ENCODE measurements at places on chromosomes 16 and 17.

- peak; percentile 45 for DNase-seq
Measured at GRCh38 chr16:50274326-50275097, 8.2 kb downstream of the ADCY7 start.

DNA sequence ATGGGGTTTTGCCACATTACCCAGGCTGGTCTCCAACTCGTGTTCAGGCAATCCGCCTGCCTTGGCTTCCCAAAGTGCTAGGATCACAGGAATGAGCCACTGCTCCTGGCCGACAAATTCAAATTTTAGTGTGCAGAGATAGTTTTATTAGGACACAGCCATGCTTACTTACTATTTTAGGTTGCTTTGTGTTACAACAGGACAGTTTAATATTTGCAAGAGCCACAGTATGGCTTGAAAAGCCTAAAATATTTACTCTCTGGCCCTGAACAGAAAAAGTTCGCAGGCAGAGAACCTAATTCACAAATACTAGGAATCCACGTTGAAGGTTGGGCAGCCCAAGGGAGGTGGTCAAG lies 12.6 kb upstream of the ETV4 start:
- DNase-seq, result no peak

- peak; percentile 32 for DNase-seq
Measured at GRCh38 chr17:36602030-36602748, 806 bp downstream of the MRM1 start.

DNA sequence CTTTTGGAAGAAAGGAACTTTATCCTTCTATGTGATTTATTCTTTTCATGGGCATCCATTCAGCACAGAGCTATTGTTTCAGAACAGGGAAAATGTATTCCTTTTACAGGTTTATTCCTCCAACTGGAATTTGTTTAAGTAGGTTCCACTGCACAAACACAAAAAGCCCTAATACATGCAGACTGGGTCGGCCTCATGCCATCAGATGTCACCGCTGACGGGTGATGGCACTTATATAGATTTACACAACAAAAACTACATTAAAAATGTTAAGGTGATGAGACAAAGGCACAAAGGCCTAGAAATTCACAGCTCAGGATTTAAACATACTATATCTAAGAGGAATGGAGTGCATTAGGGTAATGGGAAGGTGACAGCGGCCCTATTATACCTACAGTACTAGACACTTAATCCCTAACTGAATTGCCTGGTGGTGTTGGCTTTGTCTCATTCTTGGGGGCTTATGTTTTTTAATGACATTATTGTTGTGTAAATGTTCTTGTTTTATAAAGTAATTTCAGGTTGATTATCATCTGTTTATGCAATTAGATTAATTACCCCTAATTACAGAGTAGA lies 276.4 kb upstream of the PSMD7 start:
- DNase-seq, result no peak

DNA sequence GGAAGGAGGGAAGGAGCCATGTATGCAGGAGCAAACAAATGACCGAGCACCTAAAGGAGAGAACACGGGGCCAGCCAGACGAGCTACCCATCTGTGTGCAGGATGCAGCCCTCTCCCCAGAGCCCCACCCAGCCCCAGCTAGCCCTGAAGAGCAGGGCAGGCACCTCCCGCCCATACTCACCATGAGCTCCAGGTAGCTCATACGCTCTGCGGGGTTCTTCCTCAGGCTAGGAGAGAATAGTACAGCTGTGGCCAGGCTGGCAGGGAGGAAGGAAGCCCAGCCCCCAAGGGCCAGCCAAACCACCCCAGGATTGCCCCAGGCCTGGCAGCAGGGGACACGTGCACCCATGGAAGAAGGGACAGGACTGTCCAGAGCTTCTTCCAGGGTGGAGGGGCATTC lies 81.9 kb downstream of the KCNJ18 start:
- no peak for DNase-seq

DNA sequence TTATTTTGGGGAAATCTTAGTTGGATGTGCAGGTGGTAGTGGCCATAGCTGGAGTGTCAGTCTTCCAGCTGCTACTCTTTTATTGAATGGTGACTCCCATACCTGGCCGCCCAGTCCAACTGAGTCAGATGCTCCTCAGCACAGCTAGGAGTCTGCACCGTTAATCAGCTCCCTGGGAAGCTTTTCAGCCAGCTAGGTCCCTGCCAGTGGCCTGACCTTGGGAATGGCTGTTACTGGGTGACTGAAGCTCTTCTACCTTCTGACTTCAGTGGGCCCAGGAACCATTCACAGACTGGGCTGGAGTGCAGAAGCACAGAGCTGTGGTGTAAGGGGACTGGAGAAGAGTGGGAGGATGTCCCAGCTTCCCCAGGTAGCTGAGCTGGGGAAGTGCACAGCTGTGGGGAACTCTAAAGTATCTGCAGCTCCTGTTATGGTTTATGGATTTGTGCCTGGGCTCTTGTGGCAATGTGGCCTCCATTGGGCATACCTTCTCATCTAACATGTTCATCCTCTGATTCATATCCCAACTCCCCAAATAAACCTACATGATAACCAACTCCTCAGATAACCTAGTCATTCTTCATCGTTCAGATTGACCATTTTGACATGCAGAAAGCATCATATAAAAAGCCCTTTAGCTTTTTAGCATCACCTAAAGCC lies 14.0 kb downstream of the ALKBH5 start:
- no peak for DNase-seq

- DNase-seq, result peak; percentile 65
Measured at GRCh38 chr16:89319886-89320781, 102.6 kb downstream of the ZNF778 start.

GRCh38 chr17:17810895-17811248 lies 25.9 kb downstream of the SREBF1 start:
- no peak for DNase-seq

GRCh38 chr17:44137891-44138709 lies 3.6 kb upstream of the HROB start:
- DNase-seq, result peak; percentile 78

DNA sequence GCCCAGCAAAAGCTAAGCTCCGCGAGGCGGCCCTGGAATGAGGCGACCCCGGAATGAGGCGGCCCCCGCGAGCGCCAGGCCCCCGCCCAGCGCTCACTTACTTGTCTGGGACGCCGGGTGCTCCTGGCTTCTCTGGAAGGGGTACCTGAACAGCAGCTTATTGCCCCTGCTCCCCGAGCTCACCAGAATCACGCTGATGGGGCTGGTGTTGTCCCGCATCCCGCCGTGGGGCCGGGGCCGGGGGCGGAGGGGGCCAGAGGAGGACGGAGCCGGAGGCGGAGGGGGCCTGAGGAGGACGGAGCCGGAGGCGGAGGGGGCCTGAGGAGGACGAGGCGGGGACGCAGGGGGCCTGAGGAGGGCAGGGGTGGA lies 440 bp downstream of the NPRL3 start:
- peak; percentile 40 for DNase-seq

DNA sequence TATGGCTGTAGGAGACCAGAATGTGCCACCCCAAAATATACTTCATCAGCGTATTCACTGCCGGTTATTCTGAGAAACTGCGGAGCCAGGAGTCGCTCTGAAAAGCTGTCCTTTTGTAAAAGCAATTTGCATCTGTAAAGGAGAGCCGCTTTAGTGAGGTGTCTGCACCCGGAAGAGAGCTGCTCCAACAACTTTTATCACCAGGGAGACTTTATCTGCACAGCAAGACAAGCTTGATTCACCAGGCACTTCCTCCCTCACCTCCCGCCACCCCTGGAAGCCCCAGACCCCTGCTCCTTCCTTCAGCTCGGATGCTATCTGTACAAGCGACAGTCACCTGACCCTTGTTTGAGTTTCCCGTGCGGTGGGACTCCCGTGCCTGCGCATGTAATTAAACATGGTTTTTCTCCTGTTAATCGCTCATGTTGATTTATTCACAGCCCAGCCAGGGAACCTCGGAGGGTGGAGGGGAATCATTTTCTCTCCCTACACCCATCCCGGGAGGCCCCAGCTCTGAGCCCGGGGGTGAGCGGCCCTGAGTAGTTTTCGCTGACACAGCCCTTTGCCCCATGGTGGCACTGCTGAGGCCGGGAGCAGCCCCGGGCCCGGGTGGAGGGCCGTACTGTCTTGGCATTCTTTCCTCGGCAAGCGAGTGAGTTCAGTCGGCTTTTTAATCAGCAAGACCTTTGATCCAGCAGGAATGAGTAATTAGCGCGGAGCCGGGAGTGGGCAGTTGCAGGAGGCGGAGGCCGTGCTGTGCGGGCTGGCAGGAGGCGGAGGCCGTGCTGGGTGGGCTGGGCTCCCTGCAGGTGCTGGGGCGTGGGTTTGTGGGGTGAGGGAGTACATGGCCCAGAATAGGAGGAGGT lies 222.7 kb upstream of the CIBAR2 start:
- DNase-seq, result peak; percentile 26

GRCh38 chr17:72702998-72703397 lies 389.5 kb downstream of the SLC39A11 start:
- no peak for DNase-seq

- DNase-seq, result no peak
Measured at GRCh38 chr17:28545787-28546415, 6.5 kb downstream of the UNC119 start.

GRCh38 chr17:71516149-71516548 lies 604.7 kb upstream of the SOX9 start:
- no peak for DNase-seq

GRCh38 chr16:23581764-23582163 lies 14.4 kb downstream of the NDUFAB1 start:
- no peak for DNase-seq

- DNase-seq, result no peak
Measured at GRCh38 chr16:54143934-54144571, 142.5 kb downstream of the IRX3 start.

GRCh38 chr16:586047-586644 lies 3.7 kb upstream of the RAB40C start:
- no peak for DNase-seq

DNA sequence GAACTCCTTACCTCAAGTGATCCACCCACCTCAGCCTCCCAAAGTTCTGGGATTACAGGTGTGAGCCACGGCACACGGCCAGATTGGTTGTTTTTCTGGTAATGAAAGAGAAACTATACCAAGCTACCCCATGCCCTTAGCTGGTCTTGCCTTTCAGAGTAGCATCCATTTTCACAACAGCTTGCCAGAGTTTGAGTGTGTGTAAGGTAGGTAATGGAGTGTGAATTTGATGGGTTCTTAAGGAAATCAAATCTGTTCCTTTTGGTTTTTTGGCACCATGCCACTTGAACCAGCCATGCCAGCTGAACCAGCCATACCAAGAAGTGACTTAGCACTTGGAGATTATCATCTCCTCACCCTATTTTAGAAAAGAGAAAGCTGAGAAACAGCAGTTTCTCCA lies 5.1 kb downstream of the CALCOCO2 start:
- no peak for DNase-seq

DNA sequence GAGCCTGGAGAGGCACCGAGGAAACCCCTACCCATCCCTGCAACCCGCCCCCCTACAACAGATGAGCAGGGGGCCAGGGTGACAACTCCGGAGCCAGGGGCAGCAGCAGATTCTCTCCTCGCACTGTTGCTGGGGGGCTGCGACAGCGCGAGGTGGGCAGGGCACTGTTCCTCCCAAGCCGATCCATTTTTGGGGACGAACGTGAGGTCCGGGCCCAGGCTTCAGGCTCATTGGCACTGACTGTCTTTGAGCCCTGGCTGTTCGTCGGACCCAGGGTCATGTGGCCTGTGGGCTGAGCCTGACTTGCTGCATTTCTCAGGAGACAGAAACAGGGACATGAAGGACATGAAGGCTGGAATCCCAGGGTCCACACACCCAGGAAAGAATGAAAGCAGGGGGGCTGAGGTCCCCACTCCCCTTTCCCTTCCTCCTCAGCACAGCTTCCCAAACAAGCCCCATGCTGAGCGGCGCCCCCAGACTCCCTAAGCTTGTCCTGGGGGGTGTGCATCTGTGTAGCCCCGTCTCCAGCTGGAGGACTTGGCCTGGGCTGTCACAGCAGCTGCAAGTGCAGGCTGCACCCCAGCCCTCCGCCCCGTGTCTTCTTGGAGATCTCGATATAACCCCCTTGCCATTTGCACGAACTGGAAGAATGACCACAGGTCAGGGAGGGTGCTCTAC lies 18.7 kb downstream of the CEP295NL start:
- DNase-seq, result no peak

- no peak for DNase-seq
Measured at GRCh38 chr16:77304134-77304533, 104.9 kb downstream of the SYCE1L start.

DNA sequence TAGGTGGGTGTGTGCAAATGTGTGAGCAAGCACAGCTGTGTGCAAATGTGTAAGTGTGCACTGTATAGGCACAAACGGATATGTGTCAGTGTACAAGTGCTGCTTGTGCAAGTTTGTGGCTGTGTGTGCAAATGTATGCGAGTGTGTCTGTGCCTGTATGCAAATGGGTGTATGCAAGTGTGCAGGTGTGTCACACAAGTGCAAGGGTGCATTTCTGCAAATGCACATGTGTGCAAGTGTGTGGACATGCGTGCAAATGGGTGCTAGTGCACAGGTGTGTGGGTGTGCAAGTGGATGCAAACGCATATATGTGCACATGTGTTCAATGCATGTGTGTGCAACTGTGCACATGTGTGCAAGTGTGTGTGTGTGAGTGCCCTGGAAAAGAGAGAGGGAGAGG lies 76.5 kb upstream of the TNRC6C start:
- no peak for DNase-seq

GRCh38 chr16:5461141-5461540 lies 363.5 kb upstream of the EEF2KMT start:
- DNase-seq, result no peak

- no peak for DNase-seq
Measured at GRCh38 chr16:67052399-67052798, 23.4 kb downstream of the CBFB start.

- no peak for DNase-seq
Measured at GRCh38 chr17:77779711-77780539, 178.6 kb upstream of the TNRC6C start.

GRCh38 chr16:49623501-49624266 lies 232.2 kb downstream of the ZNF423 start:
- no peak for DNase-seq

- no peak for DNase-seq
Measured at GRCh38 chr17:81018044-81018802, 16.7 kb upstream of the BAIAP2 start.

DNA sequence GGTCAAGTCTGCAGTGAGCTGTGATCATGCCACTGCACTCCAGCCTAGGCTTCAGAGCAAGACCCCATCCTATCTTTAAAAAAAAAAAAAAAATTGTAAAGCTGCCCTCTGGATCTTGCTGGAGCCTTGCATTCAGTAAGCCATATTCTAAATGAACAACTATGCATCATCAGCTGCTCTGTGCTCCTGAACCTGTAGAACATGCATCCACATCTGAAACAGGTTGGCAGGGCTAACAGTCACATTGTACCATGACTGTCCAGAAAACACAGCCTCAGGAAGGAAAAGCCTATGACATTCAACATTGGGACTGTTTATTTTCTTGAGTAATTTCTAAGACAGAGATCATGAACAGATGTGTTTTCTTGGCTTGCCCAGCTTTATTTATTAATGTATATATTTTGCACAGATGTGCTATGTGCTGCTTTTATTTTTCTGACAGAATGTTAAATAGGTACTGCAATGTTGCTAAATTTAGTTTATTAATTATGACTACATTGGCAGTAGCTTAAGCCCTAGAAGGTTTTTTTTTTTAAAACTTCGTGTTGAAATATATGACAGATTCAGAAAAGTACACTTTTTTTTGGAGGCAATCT lies 19.8 kb downstream of the ACSF2 start:
- no peak for DNase-seq
